ENCODE measurements at places on chromosomes 6 and 20.

DNA sequence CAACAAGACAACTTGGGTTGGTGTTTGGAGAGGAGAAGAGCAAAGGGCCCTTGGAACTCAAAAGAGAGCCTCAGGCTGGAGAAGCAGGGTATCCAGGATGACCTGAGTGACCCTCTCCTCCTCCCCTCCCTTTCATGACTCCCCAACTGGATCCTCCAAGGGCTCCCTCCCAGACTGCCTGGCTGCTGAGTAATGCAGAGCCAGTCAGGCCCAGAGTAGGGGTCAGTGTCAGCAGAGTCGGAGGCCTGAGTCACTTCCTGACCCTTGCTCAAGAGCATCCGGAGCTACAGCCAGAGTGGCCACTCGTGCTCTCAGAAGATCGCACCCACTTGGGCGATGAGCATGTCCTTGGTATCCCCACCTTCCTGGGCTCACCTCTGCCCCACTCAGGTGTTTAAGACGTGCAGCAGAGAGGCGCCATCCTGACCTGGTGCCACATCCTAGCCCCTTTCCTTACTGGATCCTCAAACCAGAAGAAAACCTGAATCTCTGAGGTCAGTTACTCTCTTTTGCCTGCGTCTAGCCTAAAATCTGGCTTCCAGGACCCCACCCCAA, 2.8 kb upstream of the MAPK13 start:
- DNase-seq, result peak; percentile 97

GRCh38 chr6:10598084-10598960, 77.2 kb downstream of the GCNT2 start:
- DNase-seq, result no peak

- no peak for DNase-seq
These were observed 1.2 kb downstream of the NKX2-2 start for GRCh38 chr20:21512634-21513180.

- no peak for DNase-seq
These were observed 47.8 kb upstream of the ENTPD6 start for GRCh38 chr20:25147716-25148115.

- peak; percentile 53 for DNase-seq
These were observed 445 bp downstream of the RAB32 start for GRCh38 chr6:146543940-146544615.

Data from EL (cell line).